ENCODE measurements at places on chromosomes 1 and 21. TPM values are rescaled to one million over a fixed set of nuclear protein-coding genes. Genes with fewer than 3 reads are reported as not detected.

KRTAP7-1 gene
- not detected for total RNA-seq

NFIA gene
- total RNA-seq, result 16.6 TPM

NPPA gene
- total RNA-seq, result not detected

FALEC gene
- not detected for total RNA-seq

Measured in dermis lymphatic vessel endothelial cell (primary cell).